Activated naive CD8-positive, alpha-beta T cell treated with anti-CD3 and anti-CD28 coated beads, Interleukin-2, amount 50 U/mL, for 24 hours (primary cell): ENCODE measurements at places on chromosomes 7 and 10.

DNA sequence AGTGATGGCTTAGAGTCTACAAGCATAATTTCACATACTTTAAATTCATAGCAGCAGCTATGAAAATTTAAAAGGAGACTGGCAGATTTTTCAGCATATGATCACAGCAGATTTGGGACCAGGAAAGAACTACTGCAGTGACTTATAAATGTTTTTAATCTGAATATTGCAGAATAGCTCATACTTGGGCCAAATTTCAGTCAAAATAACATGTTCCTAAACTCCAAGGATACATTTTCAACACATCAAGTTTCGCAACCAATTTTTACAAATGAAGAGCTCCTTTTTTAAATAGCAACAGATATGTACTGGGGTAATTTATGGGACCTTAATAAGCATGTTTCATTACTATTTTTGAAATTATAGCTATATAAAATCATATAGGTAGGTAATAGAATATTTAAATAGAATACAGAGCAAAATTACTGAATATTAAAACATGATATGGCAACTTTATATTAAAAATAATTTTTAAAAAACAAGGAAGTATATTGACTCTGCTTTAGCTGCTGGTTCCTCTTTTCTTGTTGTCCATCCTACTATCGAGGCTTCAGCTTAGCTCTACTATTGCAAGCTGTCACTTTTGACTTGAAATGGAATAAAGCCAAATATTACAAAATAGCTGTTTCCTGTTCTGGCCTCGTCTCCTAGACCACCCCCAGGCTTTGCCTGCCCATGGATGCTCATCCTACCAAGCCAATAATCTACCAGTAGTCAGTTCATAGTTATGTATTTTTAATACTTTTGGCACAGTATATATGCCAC, 123.1 kb downstream of the NRBF2 start:
- no peak for DNase-seq

DNA sequence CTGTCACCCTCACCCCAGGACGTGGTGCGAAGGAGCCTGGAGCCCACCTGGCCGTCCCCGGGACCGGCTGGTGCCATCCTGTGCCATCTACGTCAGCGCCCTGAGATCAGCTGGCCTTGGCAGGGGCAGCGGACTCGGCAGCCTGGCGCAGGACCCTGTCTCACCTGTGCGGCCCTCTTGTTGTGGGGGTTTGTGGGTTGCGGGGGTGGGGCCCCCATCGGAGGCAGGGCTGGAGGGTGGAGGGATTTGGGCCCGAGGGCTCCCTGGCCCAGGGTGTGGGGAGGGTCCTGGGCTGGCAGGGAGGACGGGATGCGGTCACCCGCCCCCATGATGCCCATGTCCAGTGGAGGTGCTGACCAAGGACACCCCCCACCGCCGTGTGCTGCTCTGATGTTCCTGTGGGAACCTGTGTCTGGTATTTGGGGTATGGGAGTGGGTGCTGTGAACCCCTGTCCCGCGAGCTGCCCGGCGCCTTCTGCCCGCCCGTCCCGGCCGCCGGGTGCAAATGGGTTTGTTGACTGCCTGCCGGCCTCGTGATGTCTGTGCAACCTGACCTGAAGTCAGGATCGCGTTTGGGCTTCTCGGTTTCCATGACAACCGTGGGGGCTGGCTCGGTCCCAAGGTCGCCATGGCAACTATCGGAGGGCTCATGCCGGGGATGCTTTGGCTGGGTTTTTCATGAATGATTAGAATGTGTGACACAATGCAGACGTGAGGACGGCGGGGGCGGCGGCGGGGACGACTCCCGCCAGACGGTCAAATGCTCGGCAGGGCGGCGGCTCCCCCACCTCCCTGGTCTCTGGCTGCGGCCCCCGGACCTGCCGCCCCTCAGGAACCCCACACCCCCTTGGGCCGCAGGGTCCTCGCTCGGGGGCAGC, 7.3 kb downstream of the MAFK start:
- DNase-seq: no peak

DNA sequence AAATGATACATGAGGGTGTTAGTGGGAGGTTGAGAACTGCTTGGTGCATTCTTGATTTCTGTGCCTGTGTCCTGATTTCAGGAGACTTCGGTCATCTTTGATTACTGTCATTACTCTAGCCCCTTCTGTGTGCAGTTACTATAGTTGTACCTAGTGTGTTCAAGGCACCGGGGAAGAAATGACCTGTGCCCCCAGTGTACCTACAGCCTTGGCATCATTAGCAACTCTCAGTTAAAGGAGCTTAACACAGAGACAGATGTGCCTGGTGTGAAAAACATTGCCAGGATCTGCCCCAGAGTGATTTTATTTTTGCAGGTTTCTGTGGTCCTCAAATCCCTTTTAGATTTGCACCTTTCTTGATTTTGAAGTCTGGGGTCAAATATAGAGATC, 62.2 kb downstream of the ARID5B start:
- no peak for DNase-seq

DNA sequence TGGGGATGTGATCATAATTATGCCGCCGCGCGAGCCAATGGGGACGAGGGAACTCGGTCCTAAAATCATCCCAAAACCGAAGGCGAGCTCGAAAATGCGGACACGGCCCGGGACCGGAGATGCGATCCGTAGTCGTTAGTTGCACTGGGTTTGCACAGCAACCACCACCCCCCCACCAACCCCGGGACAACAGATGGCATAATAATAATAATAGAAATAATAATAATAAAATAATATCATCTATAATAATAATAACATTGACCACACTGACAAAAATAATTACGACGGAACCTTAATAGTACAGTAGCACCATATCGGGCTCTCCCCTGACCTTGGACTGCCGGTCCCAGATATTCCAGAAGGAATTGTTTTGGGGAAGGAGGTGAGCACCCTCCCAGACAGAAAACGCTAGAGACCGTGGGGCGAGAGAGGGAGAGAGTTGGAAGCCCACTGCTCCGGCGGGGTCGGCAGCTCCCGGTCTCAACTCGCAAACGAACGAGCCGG, 1.1 kb upstream of the EMX2 start:
- no peak for DNase-seq

GRCh38 chr7:131873581-131873980, 317.2 kb upstream of the PODXL start:
- no peak for DNase-seq

DNA sequence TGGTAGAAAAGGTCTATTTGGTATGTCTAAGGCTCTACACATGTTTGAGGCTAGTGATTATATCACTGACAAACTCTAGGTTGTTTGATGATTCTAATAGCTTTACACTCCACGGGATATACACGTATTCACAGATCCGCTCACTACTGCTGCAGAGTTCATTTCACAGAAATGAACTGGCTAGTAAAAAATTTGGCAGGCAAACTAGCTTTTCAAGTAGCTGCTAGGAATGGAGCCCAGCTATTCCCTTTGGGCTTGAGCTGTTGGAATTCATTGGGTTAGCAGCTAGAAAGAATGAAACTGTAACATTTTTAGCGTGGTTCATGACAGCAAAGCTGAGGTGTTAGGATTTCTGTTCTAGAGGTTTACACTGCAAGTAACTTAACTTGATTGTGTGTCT, 37.6 kb downstream of the R3HCC1L start:
- DNase-seq: no peak

DNA sequence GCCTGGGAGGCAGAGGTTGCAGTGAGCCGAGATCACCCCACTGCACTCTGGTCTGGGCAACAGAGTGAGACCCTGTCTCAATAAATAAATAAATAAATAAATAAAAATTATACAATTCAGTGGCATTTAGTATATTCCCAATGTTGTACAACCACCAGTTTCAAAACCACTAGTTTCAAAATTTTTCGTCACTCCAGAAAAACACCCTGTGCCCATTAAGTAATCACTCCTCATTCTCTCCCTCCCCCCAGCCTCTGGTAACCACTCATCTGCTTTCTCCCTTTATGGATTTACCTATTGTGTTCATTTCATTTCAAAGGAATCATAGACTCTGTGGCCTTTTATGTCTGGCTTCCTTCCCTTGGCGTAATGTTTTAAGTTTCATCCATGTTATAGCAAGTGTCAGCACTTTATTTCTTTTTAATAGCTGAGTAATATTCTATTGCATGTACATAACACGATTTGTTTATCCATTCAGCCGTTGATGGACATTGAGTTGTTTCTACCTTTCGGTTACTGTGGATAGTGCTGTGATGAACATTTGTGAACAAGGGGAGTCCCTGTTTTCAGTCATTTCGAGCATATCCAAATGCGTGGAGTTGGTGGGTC, 29.4 kb upstream of the GOLGA7B start:
- DNase-seq: no peak

- DNase-seq: no peak
Observed at GRCh38 chr7:42167206-42167605, 69.8 kb downstream of the GLI3 start.

GRCh38 chr10:21464134-21464533, 61.3 kb downstream of the SKIDA1 start:
- no peak for DNase-seq

- DNase-seq: no peak
Observed at GRCh38 chr7:43760861-43761260, 2.4 kb downstream of the BLVRA start.

- peak; percentile 5 for DNase-seq
Observed at GRCh38 chr7:44956157-44956766, 22.6 kb downstream of the MYO1G start.
